ENCODE measurements at places on chromosomes 16 and 17.
A peak's percentile ranks its signal among the peaks of the same experiment; 100 is the strongest.

DNA sequence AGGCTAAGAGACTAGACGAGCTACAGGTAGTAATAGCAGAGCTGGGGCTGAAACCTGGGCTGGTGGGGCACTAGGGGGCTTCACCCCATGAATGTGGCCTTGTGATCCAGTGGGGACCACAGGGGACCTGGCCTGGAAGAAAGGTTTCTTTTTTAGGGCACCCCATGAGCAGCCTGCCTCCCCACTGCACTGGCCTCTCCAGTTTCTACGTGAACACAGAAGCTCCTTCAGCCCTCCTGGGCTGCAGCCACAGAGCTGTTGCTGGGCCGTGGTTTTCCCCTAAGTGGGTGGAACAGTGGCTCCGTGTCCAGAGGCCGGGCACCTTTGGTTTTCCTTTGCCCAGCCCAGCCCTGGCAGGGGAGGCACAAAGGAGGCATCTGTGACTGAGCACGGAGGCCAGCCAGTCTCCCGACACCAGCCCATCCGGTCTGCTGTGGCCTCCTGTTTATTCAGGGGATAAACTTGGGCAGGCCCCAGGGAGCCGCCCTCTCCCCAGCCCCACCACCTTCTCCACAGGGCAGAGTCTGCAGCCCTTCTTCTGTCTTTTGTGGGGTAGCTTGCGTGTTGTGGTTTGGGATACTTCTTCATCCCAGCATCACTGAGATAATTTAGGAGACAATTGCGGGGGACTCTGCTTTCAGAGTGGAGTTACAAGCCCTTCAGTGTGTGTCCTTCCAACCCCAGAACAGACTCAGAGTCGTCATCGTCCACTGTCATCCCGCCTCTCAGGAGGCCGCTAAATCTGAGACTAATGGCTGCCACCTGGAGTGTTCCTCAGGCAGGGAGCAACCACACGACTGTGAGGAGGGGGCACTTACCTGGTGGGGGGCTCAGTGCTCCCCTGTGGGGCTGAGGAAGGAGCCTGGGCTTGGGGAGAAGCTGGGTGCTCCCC lies 85.3 kb downstream of the RAB11FIP4 start:
- DNase-seq: no peak

- no peak for DNase-seq
Observed at GRCh38 chr17:32863559-32863958, 13.4 kb downstream of the MYO1D start.

GRCh38 chr17:8479431-8479947 lies 43.8 kb downstream of the NDEL1 start:
- DNase-seq: no peak

DNA sequence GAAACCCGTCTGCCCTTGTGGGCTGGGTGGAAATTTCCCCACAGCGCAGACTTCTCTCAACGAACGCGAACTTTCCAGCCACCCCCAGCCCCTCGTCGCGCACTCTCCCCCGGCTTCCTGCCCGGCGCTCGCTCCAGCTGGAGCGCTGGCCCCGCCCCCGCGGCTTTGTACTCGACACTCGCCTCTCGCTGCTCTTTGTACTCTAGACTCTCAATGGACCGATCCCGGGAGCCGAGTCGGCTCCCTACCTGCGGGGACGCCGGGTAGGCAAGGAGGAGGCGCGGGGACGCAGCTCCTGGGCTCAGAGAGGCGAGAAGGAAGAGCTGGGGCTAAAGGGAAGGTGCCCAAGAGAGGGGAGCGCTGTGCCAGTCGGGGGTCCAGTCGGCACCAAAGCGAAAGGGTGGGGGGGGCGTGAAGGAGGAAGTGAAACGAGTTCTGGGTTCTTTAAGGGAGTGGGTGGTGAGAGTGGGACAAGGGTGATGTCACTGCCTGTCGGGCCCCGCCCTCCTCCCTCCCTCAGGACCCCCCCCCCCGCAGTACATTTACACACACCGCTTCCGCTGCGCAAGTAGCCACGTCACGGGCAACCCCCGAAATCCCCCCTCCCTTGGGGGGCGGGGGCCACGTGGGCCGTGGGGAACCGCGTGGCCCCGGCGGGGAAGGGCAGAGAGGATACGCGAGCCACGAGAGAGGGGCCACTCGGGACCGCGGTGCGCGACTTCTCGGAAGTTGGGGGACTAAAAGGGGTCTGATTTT lies 9.7 kb downstream of the KDM6B start:
- DNase-seq: peak; percentile 85

GRCh38 chr16:17306745-17307144 lies 164.0 kb downstream of the XYLT1 start:
- DNase-seq: no peak

DNA sequence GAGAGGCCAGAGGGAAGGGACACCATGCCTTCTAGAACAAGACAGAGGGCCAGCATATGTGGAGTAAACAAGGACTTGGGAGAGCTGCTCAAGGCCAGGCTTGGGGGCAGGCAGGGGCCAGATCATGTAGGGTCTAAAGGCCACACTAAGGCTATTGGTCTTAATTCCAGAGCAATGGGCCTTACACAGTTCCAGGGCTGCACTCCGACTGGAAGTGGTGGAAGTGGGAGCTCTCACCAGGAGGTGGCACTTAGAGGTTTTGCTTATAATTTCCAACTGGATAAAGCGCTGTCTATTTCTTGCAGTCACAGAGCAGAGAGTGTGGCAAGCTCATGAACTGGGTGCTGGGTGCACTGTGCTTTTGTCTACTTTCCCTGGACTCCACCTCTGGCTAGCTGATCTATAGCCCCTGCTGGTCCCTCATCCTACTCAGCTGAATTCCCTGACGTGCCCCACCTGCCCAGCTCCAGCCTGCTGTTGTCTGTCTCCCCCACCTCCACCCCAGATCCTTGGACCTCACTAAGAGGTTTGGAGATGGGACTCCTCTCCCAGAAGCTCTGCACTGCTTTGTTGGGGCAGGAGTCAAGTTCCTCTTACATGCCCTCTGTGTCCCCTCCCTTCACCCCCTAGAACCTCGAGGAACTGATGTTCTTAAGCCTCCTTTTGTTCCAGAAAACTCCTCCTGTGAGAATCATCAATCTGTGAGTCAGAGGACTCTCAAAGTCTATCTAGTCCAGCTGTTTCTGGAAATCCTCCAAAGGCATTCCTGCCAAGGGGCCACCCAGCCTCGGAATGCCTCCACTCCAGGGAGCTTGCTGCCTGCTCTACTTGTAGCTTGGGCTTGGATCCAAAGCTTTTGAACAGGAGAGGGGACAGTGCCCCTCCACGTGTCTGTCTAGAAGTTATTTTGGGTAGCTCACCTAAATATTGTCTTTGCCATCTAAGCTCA lies 48.1 kb upstream of the KSR1 start:
- no peak for DNase-seq

- no peak for DNase-seq
Observed at GRCh38 chr17:57557416-57557815, 187.7 kb downstream of the CCDC182 start.

DNA sequence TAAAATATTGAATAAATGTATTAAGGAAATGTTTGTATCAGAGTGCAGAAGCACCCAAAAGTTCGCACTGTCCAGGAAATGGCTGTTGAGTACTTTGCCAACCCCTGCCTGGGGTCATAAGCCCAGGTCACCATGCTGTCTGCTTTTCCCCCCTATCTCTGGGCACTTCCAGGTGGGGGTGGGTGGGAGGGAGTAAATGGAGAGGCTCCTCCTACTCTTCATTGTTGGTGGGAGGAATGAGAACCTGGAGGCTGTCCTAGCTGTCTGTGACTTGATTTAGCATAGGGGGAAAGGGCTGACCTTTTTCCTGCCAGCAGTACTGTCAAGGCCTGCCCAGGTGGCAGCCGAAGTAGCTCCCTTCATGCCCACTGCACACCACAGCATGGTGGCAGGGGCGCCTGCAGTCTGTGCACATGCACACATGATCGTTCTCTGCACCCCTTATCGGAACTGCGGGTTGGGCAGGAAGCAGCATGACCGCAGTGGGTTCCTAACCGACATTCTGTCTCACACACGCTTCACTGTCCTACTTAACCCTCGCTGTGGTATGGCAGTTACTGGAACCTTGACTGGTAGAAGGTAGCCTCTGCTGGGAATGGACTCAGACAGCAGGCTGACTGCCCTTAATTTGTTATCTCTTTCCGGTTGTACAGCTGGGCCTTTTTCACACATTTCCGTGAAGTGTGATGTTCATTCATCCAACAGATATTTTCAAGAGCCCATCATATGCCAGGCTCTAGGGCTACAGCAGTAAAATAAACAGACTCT lies 41.5 kb downstream of the LDHD start:
- DNase-seq: peak; percentile 52

DNA sequence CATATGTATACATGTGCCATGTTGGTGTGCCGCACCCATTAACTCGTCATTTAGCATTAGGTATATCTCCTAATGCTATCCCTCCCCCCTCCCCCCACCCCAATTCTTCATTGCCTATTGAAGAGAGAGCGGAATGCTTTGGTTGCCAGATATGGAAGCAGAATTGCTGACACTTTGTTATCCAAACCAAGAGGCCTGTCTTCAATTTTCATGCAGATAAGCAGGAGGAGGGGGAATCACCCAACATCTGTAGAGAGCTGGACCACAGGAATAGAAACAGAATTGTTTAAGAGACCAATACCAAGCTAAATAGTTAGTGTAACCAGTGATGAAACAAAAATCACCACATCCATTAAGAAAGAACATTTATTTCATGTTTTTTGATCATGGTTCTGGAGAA lies 7.1 kb downstream of the ASPA start:
- DNase-seq: no peak

- DNase-seq: no peak
Observed at GRCh38 chr17:927611-928461, 51.7 kb downstream of the NXN start.

- no peak for DNase-seq
Observed at GRCh38 chr17:4854111-4854681, 21.1 kb downstream of the MINK1 start.

DNA sequence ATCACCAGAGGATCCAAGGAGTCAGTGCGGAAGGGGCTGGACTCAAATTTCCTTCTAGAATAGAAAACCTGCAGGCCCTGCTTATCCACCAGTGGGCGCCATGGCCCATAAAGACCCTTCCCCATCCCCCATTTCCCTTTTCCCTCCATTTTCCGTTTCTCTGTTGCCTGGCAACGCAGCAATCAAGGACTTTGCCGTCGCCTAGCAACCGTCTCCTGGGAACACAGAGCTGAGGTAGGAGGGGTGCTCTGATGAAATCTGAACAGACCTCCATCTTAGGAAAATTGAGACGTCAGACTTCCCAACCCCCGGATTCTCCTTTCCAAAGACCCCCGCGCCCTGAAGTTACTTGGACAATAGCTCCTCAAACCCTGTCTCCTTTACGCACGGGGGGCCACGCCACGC lies 5.7 kb downstream of the DLG4 start:
- DNase-seq: no peak

DNA sequence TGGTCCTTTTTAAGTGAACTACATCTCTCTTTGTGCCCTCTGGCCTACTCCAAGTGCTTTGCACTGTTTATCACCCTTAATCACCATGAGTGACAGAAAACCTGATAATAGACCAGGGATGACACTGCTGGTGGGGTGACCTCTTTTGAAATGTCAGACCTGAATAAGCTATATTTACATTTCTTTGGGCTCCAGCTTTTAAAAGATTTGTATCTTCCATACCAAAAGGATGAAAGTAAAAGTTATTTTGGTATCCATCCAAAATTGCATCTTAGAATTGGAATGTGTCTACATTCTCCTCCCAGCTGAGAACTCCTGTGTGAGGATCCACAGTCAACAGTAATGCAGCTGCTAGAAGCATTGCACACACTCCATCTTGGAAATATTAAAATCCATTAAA lies 370.0 kb downstream of the CDH11 start:
- DNase-seq: no peak

GRCh38 chr17:7548585-7549400 lies at the start of gene TNFSF12:
TNFSF12 (plus strand) TSS chr17:7549058; CDS start chr17:7549154, 96 bp downstream.
- no peak for DNase-seq

GRCh38 chr16:23132775-23133463 lies 16.3 kb downstream of the USP31 start:
- no peak for DNase-seq

DNA sequence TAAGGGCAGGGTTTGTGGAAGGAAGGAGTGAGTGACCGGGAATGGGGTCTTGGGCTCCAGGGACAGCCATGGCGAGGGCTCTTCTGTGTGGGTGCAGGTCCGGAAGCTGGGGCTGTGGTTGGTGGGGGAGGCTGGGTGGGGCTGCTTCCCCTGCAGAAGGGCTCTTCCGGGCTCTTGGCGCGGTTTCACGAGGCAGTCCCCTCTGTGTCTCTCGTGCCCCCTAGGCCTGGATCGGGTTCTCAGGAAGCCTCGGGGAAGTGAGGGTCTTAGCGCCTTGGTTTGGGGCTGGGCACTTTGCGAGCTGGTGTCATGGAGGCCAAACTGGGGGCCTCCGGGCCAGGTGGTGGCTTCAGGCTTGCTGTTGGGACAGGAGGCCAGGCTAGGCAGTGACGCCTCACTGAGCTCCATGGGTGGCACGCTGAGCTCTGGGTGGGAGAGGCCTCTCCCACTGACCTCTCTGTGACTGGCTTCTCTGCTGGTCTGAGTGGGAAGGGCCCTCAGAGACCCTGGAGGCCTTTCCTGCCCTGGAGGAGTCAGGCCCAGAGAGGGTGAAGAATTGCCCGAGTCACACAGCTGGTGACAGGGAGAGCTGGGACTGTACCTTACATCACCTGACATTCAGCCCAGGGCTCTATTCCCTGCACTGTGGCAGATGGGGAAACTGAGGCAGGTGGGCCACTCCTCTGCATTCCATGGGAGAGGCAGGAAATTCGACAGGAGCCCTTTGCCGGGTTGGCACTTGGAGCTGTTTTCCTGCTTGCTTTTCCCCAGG lies 8.2 kb downstream of the ADCY7 start:
- peak; percentile 33 for DNase-seq

DNA sequence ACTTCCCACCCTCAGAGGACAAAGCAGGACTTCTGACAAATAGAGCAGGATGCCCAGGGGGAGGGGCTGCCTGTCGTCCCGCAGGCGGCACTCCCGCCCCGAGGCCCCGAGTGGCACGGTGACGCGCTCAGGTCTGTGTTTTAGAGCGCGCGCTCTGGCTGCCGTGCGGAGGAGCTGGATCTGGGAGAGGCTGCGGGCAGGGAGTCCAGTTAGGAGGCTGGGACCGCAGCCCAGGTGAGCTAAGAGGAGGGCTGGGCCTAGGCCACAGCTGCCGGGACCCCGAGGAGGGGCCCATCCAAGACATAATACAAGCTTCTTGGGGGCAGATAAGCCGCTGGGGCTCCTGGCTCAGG lies 6.4 kb downstream of the DOC2A start:
- DNase-seq: no peak

DNA sequence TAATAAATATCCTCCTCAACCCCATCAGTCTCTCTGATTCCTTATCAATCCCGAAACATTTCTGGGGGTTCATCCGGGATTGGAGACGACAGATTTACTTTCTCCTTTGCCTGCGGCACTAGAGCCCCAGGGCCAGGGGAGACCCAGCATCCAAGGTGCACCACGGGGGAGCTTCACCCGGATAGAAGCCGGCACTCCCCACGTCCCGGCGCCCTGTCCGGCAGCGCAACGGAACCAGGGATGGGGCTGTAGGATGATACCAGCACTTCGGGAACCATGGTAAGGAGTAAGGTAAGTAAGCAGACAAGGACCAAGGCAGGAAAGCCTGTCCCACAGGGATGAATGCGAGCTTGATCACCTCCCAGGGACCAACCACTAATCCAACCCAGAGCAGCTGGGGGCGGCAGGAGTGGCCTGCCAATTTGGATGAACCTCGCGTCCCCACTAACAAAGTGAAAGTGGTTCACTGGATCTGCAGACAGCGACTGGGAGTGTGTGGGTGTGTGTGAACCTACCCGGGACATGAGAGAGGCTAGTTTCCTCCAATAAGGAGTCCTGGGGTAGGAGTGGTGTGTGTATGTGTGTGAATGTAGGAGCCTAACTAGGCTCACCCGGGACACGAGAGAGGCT lies 11.9 kb downstream of the POLR3K start:
- no peak for DNase-seq
